ENCODE measurements at places on chromosomes 2 and 18.

- no peak for DNase-seq
Observed at GRCh38 chr2:187900021-187900420, 345.8 kb upstream of the TFPI start.

- DNase-seq = no peak
Observed at GRCh38 chr2:116499389-116499788, 1315.1 kb upstream of the DDX18 start.

- DNase-seq = no peak
Observed at GRCh38 chr2:117704818-117705217, 109.7 kb upstream of the DDX18 start.

GRCh38 chr2:138444411-138444810, 57.2 kb upstream of the SPOPL start:
- DNase-seq = no peak

DNA sequence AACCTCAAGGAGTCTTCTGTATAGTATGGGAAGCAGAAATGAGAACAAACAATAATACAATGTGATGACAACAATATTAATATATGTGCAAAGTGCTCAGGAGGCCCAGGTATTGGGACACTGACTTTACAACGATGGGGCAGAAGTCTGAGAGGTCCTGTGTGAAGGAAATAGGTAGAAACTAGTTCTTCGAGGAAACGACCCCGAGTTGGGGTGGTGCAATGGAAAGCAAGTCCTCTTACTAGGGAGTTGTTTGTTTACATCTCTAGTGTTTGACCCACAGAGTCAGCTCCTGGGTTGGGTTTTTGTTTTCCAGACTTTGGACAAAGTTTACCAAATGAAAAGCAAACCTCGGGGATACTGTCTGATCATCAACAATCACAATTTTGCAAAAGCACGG, 16.2 kb downstream of the CASP8 start:
- DNase-seq = no peak

- DNase-seq = no peak
Observed at GRCh38 chr2:37898448-37898847, 26.6 kb upstream of the RMDN2 start.

- DNase-seq = no peak
Observed at GRCh38 chr2:203758841-203759689, 52.6 kb downstream of the CD28 start.

GRCh38 chr2:23489471-23490322, 104.7 kb downstream of the KLHL29 start:
- DNase-seq = no peak

GRCh38 chr2:228657807-228658402, 476.4 kb upstream of the SPHKAP start:
- no peak for DNase-seq

- DNase-seq = no peak
Observed at GRCh38 chr18:35167332-35167731, 73.5 kb upstream of the ZNF397 start.

- DNase-seq = no peak
Observed at GRCh38 chr2:240927390-240927781, 21.2 kb downstream of the CROCC2 start.

- no peak for DNase-seq
Observed at GRCh38 chr2:24626131-24626530, 135.1 kb downstream of the NCOA1 start.

GRCh38 chr2:156907806-156908205, 349.7 kb upstream of the GALNT5 start:
- no peak for DNase-seq
